ENCODE measurements at places on chromosomes 13 and 19. TPM values are rescaled to one million over a fixed set of nuclear protein-coding genes. Genes with fewer than 3 reads are reported as not detected.

The CLEC17A gene
- not detected for total RNA-seq

The SIGLEC8 gene
- total RNA-seq, result 0.86 TPM

The PPP1R12C gene
- total RNA-seq, result 309 TPM

DNA sequence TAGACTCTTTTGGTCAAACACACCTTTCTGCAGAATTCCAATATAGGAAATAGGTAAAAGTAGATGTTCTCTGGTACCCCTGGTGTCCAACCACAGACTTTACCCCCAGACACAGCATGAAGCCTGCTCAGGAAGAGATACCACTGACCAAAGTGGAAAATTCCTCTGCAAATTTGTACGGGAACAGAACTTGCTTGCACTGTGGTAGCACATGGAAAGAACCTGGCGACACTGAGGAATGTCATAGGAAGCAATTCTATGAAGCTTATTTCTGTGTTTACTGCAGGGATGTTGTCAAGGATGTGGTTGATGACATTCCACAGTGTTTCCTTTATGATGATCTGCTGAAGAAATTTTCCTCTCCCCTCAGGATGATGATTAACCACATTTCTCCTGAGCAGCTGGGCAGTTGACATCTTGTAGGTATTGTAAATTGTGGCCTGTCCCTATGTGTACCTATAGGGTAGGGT, 48.9 kb upstream of the TNFSF11 start:
- no peak for DNase-seq

- no peak for DNase-seq
Observed at GRCh38 chr13:20525144-20525600, 485 bp downstream of the CRYL1 start.

DNA sequence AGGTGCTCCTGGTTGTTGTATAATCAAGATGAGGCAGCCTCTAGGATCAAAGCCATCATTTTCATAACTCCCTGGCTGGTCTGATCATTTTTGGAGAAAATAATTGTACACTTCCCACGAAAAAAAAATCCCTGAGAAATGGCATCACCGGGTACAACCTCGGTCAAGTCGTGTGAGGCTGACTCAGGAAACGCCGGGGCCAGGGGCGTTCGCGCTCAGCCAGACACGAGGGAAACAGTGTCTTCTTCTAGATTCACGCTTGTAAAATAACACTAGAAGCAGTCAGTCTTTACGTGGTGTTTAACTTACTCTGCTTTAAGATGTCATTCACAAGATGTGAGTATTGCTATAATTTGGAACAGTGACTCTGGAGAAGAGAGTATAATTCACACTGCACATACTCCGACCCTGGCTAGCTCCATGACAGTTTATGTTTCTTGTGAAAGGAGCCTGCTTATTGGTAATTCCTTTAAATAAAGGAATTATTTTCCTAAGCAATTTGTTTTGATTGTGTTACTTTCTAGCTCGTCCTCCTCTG, 109.0 kb upstream of the SOX1 start:
- no peak for DNase-seq

DNA sequence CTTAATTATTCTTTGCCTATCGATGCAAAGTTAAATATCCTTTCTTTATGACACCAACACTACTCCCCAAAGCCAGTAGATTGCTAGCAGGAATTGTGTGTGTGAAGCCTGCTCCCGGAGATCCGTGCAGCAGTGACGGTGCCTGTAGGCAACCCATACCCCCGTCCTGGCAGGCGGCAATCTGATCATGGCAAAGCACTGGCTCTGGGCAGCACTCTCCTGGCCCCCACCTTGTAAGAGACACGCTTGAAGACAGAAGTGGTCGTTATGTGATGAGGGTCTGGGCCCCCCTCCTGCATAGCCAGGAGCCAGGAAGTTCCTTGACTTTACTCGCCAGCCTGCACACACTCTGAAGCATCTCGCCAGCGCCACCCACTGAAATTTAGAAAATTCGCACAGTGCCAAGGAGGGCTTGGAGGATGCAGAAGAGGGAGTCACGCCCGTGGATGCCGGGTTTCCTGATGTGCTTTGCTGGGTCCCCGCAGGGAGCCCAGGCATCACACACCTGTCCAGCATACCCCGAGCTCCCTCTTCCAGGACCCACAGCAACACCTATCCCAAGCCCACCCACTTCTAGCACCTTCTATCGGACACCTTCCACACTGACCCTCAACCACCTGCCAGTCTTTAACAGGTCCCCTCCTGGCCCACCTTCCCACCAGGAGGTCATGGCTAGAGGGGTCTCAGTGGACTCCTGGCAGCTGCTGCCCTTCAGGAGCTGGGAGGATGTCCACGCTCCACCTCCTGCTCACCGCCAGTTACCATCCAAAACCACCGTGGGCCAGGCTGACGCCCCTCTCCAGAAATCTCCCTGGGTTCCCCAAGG, 54.5 kb downstream of the CEBPG start:
- DNase-seq, result no peak

- no peak for DNase-seq
Observed at GRCh38 chr19:40279761-40280607, 5.2 kb downstream of the AKT2 start.

DNA sequence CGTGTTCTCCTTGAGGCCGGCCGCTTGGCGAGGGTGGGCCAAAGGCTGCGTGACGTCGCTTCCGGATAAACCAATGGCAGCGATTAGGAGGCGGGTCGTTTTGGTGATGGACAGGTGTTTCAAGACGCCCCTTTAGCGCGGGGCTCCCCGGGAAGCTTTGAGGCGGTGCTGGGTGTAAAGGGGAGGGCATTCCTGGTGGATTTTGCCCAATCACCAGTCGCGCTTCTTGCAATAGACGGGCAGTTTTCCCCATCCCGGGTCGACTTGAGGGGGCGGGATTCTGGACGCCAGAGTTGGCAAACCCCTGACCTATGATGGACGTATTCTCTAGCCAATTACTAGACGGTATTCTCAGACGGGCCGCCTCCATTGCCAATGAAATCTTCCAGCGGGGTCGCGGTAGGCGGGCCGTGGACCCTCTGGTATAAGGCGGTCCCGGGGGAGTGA, 264 bp upstream of the PRMT1 start:
- DNase-seq, result peak; percentile 100

Data from esophagus muscularis mucosa (tissue), 4 donors.